ENCODE measurements at places on chromosomes 16 and 17.
A peak's percentile ranks its signal among the peaks of the same experiment; 100 is the strongest.

GRCh38 chr16:9780831-9781230, 401.4 kb downstream of the GRIN2A start:
- no peaks in the 10 kb centered on the region for H3K36me3 ChIP-seq
- no peak overlapping the region for H3K27ac ChIP-seq
- H3K4me3 ChIP-seq = no peak overlapping the region
- no peaks in the 10 kb centered on the region for H3K27me3 ChIP-seq

GRCh38 chr17:41010441-41010840, 1.5 kb upstream of the KRTAP3-1 start:
- H3K4me1 ChIP-seq = no peaks in the 10 kb centered on the region
- no peaks in the 10 kb centered on the region for H3K27me3 ChIP-seq
- DNase-seq = no peak
- no peak overlapping the region for H3K4me3 ChIP-seq
- H3K36me3 ChIP-seq = no peaks in the 10 kb centered on the region

- DNase-seq = no peak
- H3K27me3 ChIP-seq = no peaks in the 10 kb centered on the region
- no peak overlapping the region for H3K27ac ChIP-seq
- no peaks in the 10 kb centered on the region for H3K4me1 ChIP-seq
Measured at GRCh38 chr16:68350813-68351350, 40.1 kb downstream of the PRMT7 start.

DNA sequence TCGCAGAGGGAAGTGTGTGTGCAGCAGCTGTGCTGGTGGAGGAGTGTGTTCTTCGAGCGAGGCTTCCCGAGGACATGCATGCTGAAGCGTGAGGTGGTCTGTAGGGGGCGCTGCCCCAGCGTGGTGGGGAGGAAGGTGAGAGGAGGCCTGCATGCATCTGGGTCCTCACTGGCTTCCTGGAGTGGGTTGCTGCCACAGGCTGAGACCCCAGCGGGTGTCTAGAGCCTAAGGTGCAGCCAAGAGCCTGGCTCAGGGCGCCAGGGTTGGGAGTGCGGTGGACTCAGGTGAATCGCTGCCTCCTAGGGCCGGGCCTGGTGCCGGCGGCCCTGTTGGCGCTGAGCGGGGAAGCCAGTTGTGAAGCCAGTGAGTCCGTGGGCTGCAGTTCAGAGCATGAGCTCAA, 7.5 kb upstream of the HSD3B7 start:
- no peak overlapping the region for H3K4me3 ChIP-seq
- H3K4me1 ChIP-seq = no peaks in the 10 kb centered on the region
- no peak for DNase-seq
- no peaks in the 10 kb centered on the region for H3K27me3 ChIP-seq
- peaks cover 11% of the 10 kb centered on the region for H3K36me3 ChIP-seq
- no peak overlapping the region for H3K27ac ChIP-seq

DNA sequence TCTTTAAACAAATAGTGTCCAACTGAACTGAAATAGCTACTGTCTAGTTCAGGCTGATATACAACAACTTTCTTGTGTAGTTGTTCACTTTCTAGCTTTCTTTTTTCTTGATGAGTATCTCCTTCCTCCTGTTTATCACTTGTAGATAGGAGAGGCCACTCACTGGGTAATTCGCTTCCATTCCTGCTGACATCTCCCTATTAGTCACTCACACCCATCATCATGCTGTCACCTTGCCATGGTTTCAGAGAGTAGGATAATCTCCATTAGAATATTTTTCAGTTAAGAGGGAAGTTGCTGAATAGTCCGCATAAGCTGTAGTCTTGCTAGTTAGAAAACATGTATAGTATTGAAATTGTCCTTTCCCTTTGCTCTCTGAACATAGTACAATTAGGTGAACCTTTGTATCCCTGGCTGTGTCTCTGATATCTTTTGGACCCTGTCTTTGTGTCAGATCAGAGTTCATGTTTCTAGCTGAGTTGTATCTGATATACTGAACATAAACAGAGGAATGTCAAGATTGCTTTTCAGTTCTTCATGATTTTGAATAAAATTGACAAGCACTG, 64.4 kb upstream of the RASL10B start:
- peaks cover 56% of the 10 kb centered on the region for H3K36me3 ChIP-seq
- no peaks in the 10 kb centered on the region for H3K4me1 ChIP-seq
- H3K27me3 ChIP-seq = no peaks in the 10 kb centered on the region

DNA sequence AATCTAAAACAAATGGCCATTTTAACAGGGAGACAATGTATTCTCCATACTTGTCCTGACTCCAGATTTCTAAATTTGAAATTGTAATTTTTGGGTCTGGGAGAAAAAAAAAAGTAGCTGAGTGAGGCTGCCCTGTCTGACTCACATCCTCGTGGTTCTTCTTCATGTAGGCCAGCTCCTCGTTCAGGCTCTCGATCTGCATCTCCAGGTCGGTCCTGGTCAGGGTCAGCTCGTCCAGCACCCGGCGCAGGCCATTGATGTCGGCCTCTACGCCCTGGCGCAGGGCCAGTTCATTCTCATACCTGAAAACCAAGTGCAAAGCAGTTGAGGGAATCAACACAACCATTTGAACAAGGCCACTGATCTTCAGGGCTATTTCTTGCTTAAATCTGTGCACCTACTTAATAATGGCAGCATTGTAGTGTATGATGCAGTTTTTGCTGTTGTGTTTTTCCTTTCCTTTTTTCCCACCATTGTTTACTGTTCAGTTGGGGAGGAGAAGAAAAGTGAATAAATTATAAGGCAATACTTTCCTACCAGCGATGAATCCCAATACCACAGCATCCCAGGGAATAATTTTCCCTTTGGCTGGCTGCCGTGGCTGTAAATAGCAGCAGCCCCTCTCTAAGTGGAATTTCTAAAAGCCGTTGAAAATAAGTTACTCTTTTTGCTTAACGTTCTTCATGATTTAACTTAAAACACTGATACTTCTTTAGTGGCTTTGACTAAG, 2.2 kb downstream of the KRT12 start:
- DNase-seq = no peak
- H3K4me3 ChIP-seq = no peak overlapping the region
- no peaks in the 10 kb centered on the region for H3K4me1 ChIP-seq

GRCh38 chr17:64200080-64201032, 62.7 kb downstream of the TEX2 start:
- DNase-seq = no peak
- no peaks in the 10 kb centered on the region for H3K4me1 ChIP-seq
- H3K4me3 ChIP-seq = no peak overlapping the region
- H3K27me3 ChIP-seq = no peaks in the 10 kb centered on the region

DNA sequence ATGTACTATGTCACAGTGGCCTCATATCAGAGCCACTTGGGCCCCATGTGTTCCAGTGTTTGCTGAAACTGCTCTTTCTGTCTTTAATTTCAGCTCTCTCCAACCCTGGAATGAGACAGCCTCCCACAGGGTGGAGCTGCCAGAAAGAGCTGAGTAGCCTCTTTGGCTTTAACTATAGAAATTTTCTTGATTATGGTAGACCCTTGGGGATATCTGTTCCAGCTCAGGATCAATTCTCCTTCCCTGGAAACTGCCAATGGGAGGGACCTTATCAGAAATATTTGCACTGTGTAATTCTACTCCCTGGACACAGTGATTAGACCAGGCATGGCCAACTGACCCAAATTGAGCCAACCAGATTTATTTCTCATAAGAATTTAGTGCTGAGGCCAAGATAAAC, 39.0 kb upstream of the KDM8 start:
- no peak overlapping the region for H3K4me3 ChIP-seq
- no peaks in the 10 kb centered on the region for H3K4me1 ChIP-seq
- no peak for DNase-seq

DNA sequence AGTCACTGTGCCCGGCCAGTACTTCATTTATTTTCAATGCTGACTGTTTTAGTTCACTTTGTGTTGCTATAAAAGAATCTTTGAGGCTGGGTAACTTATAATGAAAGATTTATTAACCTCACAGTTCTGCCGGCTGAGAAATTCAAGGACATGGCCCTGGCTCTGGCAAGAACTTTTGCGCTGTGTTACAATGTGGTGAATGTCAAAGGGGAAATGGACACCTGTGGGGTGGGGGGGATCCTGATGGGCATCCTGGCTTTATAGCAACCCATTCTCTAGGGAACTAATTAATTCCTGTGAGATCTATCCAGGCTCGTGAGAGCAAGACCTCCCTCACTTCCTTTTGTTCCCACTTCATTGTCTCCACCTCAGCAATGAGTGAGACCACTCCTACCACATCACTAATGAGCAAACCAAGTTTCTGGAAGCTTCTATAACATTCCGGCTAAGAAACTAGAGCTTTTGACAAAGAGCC, 17.1 kb upstream of the CDH3 start:
- H3K4me3 ChIP-seq = no peak overlapping the region
- H3K27me3 ChIP-seq = no peaks in the 10 kb centered on the region
- H3K36me3 ChIP-seq = no peaks in the 10 kb centered on the region
- no peak for DNase-seq

GRCh38 chr16:72902206-72902605, 145.7 kb downstream of the ZFHX3 start:
- no peaks in the 10 kb centered on the region for H3K4me1 ChIP-seq
- H3K4me3 ChIP-seq = no peak overlapping the region
- DNase-seq = no peak
- H3K36me3 ChIP-seq = no peaks in the 10 kb centered on the region

DNA sequence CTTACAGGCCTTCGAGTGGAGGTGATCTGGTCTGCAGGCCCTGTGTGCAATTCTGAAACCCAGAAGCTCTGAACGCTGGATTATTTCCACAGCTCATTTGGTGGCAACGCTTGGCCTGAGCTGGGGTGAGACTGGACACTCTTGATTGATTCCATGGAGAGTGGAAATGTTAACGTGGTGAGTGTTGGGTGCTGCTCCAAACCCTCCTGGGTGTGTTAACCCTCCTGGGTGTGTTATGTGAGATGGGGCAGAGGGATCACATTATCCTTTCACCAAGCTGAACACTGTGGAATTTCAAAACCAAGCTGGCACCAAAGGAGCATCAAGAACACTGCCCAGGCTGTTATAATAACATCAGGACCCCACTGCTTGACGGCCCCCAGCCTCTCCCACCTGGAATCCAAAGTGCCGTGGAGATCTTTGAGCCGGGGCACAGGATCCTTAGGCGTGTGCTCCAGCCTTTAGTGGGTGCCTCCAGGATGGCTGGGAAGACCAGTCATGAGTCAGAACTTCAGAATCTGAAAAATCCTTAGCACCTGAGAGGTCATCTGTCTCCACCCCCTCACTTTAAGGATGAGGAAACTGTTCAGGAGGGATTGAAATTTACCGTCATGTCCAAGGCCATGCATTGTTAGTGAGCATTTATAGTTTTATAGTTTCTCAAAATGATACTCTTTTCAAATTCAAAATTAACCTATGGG, 75.0 kb downstream of the RPTOR start:
- peaks cover 10% of the 10 kb centered on the region for H3K4me1 ChIP-seq
- H3K36me3 ChIP-seq = no peaks in the 10 kb centered on the region
- peak overlapping the region; percentile 13 for H3K27ac ChIP-seq
- H3K27me3 ChIP-seq = no peaks in the 10 kb centered on the region
- no peak overlapping the region for H3K4me3 ChIP-seq

GRCh38 chr17:8151120-8151640, 1.0 kb downstream of the PER1 start:
- H3K4me3 ChIP-seq = peak overlapping the region; percentile 53
- H3K27me3 ChIP-seq = no peaks in the 10 kb centered on the region
- no peak for DNase-seq
- peaks cover 31% of the 10 kb centered on the region for H3K4me1 ChIP-seq
- no peak overlapping the region for H3K27ac ChIP-seq

GRCh38 chr16:370979-371514, 709 bp upstream of the MRPL28 start:
- peak overlapping the region; percentile 80 for H3K27ac ChIP-seq
- no peaks in the 10 kb centered on the region for H3K27me3 ChIP-seq
- peak overlapping the region; percentile 41 for H3K4me3 ChIP-seq
- peaks cover 17% of the 10 kb centered on the region for H3K4me1 ChIP-seq
- H3K36me3 ChIP-seq = no peaks in the 10 kb centered on the region
- DNase-seq = no peak

GRCh38 chr17:2090804-2091534, 36.1 kb downstream of the HIC1 start:
- DNase-seq = no peak
- peaks cover 3% of the 10 kb centered on the region for H3K4me1 ChIP-seq

DNA sequence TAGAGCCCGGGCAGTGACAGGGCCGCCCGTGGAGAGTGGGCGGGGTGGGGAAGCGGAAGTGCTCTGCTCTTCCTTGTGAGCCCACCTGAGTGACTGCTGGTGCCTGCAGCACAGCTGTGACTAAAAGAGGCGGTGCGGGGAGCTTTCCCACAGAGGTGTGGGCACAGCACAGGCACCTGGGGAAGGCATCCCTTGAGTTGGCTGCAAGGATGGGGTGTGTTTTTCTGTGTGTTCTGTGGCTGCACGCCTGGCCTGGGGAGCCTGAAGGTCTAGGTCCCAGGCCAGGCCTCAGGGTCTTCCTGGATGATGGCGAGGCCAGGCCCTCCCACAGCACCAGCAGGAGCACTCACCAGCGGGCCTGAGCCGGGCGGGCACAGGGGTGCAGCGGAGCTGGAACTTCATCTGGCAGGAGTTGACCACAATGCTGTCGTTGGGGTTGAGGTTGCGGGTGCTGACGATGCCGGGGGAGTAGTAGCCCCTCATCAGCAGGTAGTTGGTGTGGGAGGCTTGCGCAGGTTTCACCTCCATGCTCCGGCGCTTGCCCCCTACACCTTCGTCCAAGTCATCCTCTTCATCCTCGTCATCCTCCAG, 67.1 kb downstream of the IL21R start:
- no peaks in the 10 kb centered on the region for H3K4me1 ChIP-seq
- peaks cover 14% of the 10 kb centered on the region for H3K36me3 ChIP-seq
- DNase-seq = no peak
- no peaks in the 10 kb centered on the region for H3K27me3 ChIP-seq
- H3K4me3 ChIP-seq = no peak overlapping the region

GRCh38 chr16:66713076-66713475, 16.5 kb upstream of the CMTM4 start:
- H3K4me3 ChIP-seq = no peak overlapping the region
- no peaks in the 10 kb centered on the region for H3K4me1 ChIP-seq
- H3K36me3 ChIP-seq = no peaks in the 10 kb centered on the region
- no peak for DNase-seq

GRCh38 chr16:77213542-77214106, 14.4 kb downstream of the SYCE1L start:
- no peaks in the 10 kb centered on the region for H3K36me3 ChIP-seq
- H3K4me3 ChIP-seq = peak overlapping the region; percentile 64
- peaks cover 13% of the 10 kb centered on the region for H3K4me1 ChIP-seq
- DNase-seq = peak; percentile 77
- H3K27ac ChIP-seq = peak overlapping the region; percentile 40

- H3K4me1 ChIP-seq = peaks cover 21% of the 10 kb centered on the region
- H3K27ac ChIP-seq = peak overlapping the region; percentile 65
- peaks cover 4% of the 10 kb centered on the region for H3K36me3 ChIP-seq
Measured at GRCh38 chr16:66605979-66606751, 1.7 kb downstream of the CMTM3 start.

GRCh38 chr17:61463316-61464129, 11.3 kb downstream of the TBX4 start:
- no peak overlapping the region for H3K4me3 ChIP-seq
- no peaks in the 10 kb centered on the region for H3K36me3 ChIP-seq
- no peak overlapping the region for H3K27ac ChIP-seq
- peaks cover 7% of the 10 kb centered on the region for H3K4me1 ChIP-seq
- no peaks in the 10 kb centered on the region for H3K27me3 ChIP-seq
- DNase-seq = no peak

All from Panc1 (cell line).